ENCODE measurements at places on chromosomes 2 and 18.

- DNase-seq = no peak
Observed at GRCh38 chr2:84969511-84970209, 1.3 kb upstream of the KCMF1 start.

DNA sequence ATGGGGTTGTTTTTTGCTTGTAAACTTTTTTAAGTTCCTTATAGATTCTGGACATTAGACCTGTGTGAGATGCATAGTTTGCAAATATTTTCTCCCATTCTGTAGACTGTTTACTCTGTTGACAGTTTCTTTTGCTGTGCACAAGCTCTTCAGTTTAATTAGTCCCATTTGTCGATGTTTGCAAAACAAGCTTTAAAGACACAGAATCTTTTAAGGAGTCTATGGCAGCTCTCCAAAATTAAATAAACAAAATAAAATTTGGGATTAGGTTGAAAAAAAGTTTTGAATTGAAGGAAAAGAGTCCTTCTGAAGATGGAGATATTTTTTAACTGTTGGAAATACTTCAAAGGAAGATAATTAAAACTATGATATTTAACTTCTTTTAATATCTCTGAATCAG lies 88.8 kb downstream of the MAP3K20 start:
- no peak for DNase-seq

GRCh38 chr2:31577143-31577542 lies 3.6 kb downstream of the SRD5A2 start:
- DNase-seq = no peak

DNA sequence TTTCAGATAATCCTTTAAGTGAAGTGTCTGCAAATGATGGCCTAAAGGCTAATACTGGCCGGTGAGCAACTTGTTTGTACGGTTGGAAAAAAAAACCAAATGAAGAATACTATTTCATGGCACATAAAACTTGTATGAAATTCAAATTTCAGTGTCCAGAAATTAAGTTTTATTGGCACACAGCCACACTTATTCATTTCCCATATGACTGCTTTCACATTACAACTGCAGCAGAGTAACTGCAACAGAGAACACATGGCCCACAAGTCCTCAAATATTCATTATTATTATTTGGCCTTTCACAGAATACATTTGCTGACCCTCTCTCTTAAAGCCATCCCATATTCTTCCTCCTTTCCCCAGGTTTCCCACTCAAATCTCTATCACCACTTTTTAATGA lies 1268.6 kb downstream of the LRP1B start:
- DNase-seq = no peak

DNA sequence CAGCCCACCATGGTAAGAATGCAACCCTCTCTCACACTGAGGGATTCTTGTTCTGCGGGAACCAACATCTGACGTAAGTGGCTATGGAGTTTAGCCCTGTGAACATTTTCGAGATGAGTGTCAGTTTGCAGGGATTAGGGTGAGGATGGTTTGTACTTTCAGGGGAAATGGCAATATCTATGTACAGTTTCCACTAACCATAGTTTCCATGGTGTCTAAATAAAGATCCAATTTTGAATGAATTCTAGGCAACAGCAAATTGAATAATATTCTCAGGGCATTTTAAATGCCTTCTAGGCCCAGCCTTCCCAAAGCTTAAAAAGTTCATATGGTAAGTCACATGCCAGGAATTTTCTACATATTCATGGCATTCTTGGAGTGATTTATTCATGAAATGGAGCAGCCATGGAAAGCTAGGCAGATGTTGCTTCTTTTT lies 105.4 kb upstream of the MMADHC start:
- DNase-seq = peak; percentile 64

DNA sequence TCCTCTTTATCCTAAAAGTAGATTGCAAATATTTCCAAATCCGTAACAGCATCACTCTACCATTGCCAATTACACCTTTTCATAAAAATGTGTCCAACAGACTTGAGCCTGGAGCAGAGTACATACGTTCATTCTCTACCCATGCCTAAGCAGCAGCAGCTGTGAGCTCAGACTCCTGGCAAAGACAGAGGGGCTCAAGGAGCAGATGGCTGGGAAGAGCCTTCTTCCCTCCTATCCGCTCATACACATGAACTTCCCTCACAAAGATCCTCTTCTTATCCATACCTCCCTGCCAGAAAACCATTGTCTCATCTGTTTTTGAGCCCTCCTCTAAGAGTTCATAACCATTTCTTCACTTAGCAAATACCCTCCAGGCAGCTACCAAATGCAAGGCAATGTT lies 164.3 kb upstream of the ARL4C start:
- DNase-seq = no peak

GRCh38 chr2:17309741-17310339 lies 208.4 kb downstream of the RAD51AP2 start:
- peak; percentile 38 for DNase-seq

DNA sequence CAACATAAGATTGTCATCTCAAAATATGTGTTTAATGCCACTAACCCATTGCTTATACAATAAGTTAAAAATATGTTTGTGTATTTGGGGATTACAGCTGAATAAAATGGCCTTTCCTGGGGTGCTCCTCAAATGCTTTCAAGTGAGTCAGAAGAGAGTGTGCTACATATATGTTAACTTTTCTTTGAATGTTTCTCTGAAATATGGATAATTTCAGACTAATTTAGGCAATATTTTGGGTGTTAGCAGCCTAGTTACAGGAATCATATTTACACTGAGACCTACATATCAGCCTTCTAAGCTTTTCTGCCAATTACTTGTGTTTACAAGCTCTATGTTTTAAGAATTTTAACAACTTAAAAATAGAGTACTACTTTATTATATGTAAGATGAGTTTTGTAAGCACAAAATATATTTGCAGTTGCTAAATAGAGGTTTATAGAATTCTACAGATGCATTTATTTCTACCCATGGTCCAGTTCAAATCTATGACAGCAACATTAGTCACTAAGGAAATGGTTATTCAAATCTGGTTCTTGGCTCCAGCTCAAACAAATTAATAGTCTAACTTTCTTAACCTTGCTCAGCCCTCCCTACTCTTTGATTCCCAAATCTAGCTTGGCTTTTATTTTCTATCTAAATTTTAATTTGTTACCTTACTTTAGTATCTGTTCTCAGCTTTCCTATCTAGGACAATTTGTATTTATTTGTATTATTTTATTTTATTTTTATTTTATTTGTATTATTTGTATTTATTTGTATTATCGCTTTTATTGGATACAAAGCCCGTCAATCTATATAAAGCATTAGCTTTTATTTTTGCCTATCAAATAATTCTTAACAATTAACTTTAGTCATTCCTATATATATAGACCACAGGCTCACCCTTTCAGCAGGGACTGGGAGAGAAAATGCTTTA lies 48.9 kb downstream of the FSIP2 start:
- DNase-seq = no peak

DNA sequence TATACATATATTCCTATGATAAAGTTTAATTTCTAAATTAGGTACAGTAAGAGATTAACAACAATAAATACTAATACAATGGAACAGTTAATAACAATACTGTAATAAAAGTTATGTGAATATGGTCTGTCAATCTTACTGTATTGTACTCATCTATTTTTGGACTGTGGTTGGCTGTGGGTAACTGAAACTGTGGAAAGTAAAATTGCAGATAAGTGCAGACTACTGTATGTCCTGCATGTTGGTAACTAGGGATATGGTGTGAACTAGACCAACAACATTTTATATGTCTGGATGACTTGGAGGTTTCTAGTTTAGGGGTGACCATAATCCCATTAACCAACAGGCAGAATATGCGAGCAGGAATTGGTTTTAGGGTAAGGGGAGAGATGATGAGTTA lies 23.3 kb downstream of the PHLPP1 start:
- DNase-seq = no peak

DNA sequence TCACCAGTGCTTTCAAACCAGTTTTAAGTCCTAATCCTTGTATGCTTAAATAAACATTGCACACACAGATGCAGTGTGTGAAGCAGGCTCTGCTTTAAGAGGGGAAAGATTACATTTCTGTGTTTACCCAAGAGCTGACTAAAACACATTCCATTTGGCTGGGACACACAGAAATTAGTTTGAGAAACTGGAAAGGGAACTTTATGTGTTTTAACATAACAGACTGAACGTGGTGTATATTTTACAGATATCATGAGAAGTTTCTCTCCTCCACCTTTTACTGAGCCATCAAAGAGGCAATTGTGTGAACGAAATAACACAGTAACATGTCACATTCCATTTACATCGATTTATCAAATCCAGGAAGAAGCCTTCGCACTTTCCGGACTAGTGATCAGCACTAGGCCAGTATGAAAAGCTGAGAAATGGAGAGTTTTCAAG lies 121.8 kb downstream of the MAIP1 start:
- peak; percentile 70 for DNase-seq

GRCh38 chr2:207202645-207203044 lies 36.9 kb upstream of the KLF7 start:
- DNase-seq = peak; percentile 46

DNA sequence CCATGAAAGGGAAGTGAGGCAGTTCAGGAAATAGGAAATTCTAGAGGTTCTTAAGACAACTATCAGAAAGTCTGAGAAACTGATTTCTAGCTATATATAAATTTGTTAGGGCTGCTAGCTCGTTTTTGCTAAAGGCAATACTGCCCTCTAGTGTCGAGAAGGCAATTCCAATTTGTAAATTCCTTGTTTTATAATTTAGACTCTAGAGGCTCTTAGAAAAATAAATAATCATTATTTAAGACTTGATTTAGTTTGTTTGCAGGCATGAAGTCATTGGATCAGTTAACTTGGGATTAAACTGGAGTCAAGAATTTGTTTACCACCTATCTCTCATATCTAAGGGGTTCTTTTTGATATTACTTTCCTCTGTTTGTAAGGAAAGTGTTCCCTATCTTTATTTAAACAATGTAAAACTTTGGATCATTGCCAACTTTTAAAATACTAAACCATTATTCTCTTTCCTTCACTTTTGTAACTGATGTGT lies 66.2 kb downstream of the ACVR2A start:
- peak; percentile 54 for DNase-seq

GRCh38 chr18:9726936-9727335 lies 18.8 kb downstream of the RAB31 start:
- no peak for DNase-seq

DNA sequence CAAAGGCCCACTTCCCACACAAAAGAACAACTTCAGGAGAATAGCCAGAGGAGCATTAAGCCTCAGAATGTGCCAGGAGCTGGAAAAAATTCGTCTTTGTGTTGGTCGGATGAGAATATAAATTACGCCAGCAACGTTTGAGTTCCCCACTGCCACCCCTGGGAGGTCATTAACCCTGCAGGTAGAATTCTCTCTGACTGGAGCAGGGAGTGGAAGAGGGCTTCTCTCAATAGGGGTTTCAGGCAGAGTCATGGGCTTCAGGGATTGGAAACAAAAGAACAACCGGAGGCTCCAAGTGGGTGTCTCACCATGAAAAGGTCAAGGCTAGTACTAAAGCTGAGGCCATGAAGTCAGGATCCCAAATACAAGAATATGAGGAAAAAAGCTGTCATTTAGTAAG lies 69.0 kb upstream of the DDX18 start:
- DNase-seq = no peak

- DNase-seq = no peak
Observed at GRCh38 chr2:96692094-96692971, 47.5 kb downstream of the LMAN2L start.

DNA sequence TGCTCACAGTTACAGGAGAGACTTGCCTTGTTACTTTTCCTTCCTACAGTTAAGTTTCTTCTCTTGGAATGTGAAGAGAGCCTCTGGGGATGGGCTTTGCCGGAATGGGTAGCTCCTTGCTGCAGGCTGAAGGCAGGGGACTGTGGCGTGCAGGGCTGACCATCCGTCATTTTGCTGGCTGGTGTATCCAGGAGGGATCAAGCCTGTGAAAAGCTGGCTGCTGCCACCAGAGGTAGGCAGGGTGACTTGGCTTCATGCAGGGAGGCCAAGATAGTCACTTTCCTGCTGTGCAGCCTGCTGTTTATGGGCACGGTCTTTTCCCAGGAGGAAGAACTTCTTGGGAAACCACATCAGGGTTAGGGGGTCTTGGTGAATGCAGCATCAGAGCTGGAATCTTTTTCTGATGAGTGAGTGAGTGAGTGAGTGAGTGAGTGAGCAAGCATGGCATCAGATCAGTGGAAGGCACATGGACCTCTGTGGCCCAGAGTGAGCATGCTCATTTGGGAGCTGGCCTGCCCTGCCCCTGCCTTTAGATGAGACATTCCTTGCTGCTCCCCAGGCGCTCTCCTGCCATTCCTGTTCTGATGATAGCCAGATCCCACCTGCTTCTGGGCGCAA lies 33.0 kb downstream of the FHOD3 start:
- DNase-seq = no peak

DNA sequence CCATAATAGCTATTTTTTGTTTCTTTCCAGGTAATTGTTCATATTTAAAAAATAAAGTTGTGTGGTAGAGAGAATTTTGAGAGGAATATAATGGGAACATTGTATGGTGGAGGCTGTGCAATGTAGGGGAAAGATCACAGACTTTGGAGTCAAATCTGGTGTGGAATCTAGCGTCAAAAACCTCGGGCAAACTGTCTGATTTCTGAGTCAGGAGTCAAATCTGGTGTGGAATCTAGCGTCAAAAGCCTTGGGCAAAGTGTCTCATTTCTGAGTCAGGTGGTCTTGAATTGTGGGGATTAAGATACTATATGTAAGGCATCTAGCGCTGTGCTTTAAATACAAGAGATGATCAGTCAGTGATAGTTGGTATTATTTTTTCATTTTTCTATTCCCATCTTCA lies 5.1 kb downstream of the PTPN4 start:
- no peak for DNase-seq

DNA sequence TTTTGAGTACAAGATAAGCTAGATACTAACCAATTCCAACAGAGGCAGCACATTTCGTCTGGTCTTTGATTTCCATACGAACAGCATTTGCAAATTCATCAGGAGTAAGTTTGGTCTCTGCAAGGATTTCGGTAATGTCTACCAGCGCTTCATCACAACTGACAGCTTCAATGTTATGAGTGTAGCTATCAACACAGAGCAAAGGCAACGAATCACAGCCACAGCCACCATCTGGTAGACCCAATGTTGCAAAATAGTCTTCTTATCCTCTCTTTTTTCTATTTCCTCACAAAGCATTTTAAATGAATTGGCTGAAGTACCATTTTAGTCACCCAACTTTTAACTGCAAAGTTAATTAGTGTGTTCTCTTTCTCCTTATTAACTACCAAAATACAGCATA lies 68.3 kb downstream of the REV1 start:
- DNase-seq = peak; percentile 25

- no peak for DNase-seq
Observed at GRCh38 chr2:173715441-173715840, 249.7 kb downstream of the SP3 start.

DNA sequence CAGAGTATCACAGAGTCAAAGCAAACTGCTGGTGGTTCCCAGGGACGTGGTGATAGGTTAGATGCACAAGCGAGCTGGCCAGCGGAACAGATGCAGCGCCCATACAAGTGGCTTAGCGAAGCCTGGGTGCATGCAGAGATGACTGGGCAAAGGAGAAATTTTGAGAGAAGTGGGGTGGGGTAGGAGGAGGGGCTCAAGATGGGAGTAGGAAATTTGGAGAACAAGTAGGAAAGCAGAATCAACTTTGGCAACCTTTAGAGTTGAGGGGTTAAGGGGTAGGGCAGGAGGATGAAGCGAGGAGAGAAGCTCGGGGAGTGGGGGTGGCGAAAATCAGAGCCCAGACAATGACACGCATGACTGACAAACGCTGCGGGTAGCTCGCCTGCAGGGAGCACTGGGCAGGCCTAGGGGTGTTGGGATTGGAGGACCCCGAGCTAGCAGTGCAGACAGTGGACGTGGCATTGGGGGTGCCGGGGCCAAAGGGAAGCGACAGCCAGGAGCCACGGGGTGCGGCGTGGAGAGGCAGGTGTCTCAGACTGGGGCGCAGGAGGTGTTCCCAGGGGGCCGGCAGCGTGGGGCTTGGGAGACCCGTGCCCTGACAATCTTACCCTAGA lies 431 bp downstream of the FAM98A start:
- peak; percentile 43 for DNase-seq

Data from brain microvascular endothelial cell (primary cell).